ENCODE measurements at places on chromosomes 5 and 9.

- DNase-seq, result no peak
Measured at GRCh38 chr5:143481697-143482531, 78.4 kb upstream of the NR3C1 start.

DNA sequence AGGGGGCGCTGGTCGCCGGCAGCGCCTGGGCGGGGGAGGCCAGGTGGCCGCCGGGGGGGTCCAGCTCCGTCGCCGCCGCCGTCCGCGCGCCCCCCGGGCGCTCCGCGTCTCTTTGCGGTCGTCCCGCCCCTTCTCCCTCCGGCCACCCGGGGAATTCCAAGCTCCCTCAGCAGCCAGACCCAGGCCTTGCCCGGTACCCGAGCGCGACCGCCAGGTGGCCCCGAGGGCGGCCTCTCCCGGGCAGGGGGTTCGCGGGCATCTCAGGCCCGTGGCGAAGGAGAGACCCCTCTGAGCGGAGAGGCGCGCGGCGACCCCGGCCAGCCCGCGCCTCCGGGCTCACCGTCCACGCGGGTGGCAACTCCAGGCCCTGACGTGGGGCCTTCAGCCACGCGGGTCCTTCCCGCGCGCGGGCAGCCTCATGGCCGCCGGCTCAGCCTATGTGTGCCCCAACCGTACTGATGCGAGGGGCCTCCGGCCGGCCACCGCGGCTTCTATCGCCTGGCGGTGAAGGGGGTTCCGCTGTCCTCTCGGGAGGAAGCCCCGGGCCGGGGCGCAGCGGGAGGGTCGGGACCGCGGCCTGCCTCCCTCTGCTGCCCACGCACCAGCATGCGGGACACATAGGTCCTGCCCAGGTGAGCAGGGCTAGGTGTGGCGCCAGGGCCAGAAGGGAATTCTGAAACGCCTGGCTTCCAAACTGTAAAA, 529 bp upstream of the NRARP start:
- DNase-seq, result no peak

DNA sequence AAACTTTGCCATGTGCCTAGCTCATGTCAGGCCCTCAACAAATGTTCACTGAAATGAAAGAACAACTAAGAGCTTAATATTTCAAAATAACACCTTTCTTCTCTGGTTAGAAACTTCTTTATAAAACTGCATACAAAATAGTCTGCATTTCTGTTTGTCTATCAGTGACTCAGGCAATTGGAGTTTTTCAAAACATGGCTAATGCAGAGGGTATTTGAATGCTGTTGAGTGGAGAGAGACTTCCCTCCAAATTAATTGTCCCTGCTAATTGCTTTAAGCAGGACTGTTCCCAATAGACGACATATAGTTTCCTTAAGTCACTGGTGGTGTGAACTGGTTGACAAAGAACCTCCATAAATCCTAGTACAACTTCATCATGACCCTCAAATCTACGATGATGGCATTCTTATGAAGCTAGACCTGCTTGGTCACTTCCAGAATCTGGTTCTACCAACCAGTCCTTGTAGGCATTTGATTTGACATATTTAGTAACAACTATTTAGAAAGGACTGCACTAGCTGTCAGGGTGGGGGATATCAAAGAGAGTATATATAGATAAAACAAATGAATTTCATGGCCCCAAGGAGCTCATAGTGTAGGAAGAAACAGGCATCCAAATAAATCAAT, 84.5 kb downstream of the PRLR start:
- DNase-seq, result no peak

DNA sequence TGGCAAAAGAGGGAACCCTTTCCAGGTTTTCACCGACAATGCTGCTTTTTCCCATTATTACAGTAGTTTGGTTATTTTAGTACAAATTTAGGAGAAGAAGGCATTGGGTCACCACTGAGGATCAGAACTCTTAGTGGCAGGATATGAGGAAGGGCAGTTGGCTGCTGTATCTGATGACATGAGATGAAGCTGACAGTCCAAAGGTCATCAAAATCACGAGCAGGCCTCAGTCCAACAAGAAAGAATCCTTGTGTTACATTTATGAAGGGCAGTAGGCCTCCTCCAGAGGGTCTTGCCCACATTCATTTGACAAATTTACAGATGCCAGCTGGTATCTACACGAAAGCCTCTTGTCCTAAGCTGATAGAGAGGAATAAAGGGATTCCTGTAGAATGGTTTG, 49.5 kb upstream of the COL15A1 start:
- DNase-seq, result no peak

GRCh38 chr5:126236994-126237393, 186.2 kb upstream of the GRAMD2B start:
- DNase-seq, result no peak

DNA sequence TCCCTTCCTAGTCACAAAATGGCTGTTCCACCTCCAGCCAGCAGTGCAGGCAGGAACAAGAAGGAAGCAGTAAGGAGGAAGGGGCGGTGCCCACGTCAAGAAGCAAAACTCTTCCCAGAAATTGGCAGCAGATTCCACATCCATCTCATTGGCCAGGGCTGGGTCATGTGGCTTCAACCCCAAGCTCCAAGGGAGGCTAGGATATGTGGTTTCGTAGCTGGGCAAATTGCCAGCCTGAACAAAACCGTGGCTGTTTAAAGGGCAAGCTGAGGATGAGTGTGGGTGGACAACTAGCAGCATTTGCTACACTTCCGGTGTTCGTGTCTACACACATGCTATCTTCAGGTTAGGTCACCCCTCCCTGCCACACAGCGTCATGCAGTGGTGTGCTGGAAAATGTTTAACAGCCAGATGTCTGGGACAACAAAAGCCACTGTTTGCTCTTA, 92.1 kb upstream of the MAP1B start:
- DNase-seq, result no peak

- no peak for DNase-seq
Measured at GRCh38 chr9:93088656-93089015, 7.4 kb upstream of the CARD19 start.

DNA sequence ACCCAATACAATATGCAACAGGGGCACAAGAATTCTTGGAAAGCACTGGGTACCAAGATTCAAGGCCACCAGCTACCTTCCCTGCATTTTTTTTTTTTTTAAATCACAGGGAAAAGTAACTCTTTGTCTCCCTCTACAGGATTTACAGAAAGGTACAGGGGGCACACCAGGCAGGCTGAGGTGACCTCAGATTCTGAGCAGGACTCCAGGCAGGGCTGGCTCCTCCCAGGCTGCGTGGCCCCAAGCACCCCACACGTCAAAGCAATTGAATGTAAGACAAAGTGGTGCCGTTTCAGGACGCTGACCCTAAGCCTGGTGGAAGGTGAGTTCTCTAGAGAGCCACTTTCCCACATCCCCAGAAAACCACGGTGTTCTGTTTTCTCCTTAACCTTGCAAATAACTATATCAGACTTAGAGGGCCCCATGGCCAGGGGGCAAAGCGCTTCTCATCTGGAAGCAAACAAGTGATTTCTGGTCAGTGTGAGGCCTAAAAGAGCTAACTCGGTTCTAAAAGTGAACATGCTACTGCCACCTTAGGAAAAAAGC, 222.6 kb downstream of the ROR2 start:
- peak; percentile 68 for DNase-seq

DNA sequence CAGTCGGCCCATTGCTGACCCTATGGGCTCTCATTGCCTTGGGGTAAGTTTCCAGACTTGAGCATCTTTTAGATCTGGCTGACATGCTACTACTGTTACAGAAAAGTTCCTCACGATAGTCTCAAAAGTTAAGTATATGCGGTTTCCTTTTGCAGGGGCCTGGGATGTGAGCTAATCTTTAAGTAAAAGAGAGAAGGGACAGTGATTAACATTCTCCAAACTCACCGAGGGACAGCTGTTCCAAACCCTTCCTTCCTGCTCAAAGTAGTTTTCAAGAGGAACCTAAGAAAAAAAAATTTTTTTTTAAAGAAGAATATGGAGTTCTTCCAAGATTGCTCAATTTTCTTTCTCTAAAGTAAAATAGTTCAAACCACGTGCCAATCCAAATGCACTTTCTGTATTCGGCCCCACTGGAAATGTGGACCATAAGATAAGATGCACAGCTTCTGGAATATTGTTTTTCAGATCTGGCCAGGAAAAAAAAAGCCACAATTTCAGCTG, 168.0 kb upstream of the SPRY4 start:
- no peak for DNase-seq

Measured in D341Med (cell line).